ENCODE measurements at places on chromosomes 3 and 15. TPM values are rescaled to one million over a fixed set of nuclear protein-coding genes. Genes with fewer than 3 reads are reported as not detected.
A peak's percentile ranks its signal among the peaks of the same experiment; 100 is the strongest.

DNA sequence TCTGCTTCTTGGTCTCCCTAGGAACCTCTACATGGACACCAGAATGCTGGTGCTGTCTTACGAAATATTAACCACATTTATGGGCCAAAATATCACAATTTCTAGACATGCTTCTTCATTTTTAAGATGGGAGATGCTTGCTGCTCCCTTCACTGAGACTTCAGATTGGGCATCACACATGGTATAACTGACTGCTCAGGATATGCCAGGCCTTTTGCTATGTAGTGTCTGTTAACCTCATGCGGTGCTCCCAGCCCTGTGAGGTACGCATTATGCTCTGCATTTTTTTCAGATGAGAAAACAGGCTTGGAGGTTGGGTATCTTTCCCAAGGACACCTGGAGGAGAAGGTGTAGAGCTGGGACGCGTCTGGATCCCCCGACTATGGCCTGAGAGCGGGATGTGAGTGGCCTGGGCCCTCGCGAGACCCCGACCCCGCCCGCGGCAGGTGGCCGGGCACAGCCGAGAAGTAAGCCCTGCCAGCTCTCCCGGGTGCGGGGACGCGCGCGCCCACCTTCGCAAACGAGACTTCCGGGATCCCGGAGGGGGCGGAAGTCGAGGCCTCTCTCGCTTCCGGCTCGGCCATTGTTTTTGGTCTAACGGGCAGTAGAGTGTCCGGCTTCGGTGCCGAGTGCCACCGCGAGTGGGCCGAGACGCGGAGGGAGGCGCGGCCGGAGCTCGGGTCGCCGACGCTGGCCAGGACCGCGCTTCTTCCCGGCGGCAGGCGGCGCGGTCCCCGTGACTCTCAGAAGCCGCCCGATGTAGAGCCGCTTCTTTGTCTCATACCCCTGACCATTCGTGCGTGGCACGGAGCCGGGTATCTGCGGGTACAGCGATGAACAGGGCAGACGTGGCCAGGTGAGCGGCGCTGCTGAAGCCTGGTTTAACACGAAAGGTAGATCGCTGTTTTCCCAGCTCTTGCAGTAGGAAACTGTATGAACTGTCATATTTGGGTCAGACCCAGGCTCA is at the start of gene ZKSCAN7:
Gene ZKSCAN7 (plus strand): TSS at position 568 of the 967 bp plus-strand sequence. CDS start 1,855 bp downstream, outside the sequence.
- peak; percentile 45 for DNase-seq

The LRRC58 gene
- 6.9 TPM for total RNA-seq

The MYRIP gene
- total RNA-seq: 5.7 TPM

DNA sequence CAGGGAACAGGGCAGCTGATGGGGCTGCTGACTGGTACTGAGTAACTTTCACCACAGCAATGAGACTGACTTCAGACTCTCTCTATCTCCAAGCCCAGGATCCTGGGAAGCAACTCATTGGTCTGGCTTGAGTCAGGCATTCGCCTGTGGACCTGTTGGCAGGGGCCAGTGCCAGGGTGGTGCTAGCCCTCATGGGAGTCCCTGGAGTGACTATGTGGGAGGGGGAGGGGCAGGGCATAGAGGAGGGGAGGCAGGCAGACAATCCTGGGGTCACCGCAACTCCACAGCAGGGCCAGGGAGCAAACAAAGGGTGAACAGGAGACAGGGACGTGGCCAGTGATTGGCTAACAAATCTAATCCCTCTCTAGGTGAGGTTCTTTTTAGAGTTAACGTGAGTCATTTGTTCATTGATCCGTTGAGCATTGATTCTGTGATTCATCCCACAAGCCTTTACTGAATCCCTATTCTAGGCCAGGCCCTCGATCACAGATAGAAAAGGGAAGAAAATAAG is 71.8 kb downstream of the CEMIP start:
- DNase-seq: no peak

The SEMA3F gene
- 16.1 TPM for total RNA-seq

The LRRK1 gene
- total RNA-seq: 4.4 TPM

GRCh38 chr3:115186351-115187148 is 39.5 kb upstream of the ZBTB20 start:
- no peak for DNase-seq

DNA sequence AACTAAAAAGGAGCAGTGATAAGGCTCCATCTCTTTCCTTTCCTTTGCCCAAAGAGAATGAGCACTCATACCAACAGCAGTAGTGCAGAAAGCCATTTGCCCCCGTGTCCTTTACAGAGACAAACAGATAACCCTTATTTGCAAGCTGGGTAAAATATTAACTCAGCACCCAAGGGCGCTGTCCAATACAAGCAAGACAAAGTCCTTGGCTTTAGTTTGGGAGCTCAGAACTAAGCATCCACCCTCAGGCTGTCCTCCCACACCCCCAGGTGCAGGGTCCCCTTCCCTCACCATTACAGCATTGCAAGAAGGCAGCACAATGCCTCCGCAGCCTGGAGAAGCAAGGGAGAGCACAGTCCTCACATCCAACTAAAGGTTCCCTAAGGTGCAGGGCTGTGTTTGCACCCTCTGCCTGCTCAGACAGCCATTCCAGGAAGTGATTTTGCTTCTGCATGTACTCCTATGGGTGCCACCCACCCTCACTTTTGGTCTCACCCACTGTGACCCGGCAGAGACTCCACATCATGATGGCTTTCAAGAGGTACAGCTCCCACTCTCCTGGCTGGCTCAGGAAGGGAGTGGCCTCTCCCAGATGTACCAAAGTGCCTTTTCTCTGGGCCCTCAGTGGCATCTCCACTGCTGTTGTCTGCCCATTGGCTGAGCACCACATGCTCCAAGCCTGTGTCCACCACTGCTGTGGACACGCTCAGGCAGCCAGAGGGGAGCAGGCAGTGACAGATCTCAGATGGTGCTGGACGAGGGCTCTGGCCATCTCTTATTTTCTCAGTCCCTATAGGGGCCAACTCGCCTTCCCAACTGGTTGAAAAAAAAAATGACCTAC is 34.1 kb upstream of the HES1 start:
- no peak for DNase-seq

- no peak for DNase-seq
These were observed 64.8 kb downstream of the FAM43A start for GRCh38 chr3:194750491-194750828.

DNA sequence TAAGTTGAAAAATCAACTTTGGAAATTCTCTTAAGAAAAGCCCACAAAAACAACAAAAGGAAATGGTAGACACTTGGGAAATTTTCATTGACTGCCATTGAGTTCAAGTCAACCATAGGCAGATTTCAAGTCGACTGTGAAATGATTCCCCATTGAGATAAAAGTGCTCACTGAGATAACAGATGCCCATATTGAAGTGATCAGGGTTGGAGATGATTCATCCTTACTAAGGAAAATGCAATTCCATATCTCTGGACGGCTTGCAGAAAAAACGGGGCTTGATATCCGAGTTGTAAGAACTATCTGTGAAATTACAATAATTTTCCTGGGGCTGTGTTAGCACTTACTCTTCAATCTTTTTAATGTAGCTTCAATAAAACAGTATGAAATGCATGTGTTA is 373.1 kb upstream of the THRB start:
- DNase-seq: no peak

The FOXB1 gene
- not detected for total RNA-seq

- DNase-seq: no peak
These were observed 98.4 kb downstream of the IQSEC1 start for GRCh38 chr3:12974819-12975218.

The SCAP gene
- 34.9 TPM for total RNA-seq

DNA sequence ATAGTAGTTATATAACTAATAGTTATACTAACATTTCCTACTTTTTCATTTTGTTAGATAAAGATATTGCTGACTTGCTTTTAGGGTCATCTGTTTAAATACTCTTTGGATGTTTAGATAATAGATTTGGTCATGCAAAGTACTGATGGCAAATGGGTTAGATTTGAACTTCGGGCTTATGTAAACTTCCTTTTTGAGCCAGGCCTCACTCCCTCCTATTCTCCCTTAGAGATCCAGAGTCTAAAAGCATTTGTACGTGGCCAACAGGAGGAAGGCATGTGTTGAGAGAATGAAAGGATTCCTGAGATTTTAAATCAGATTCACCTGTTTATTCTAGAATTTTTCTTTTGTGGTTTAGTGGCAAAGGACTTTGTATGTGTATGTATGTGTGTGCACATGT is 106.4 kb upstream of the GBE1 start:
- no peak for DNase-seq

The GPR160 gene
- 1.7 TPM for total RNA-seq

GRCh38 chr15:85100186-85100937 is 118.7 kb downstream of the PDE8A start:
- peak; percentile 35 for DNase-seq

The MAGI1 gene
- 76.4 TPM for total RNA-seq

DNA sequence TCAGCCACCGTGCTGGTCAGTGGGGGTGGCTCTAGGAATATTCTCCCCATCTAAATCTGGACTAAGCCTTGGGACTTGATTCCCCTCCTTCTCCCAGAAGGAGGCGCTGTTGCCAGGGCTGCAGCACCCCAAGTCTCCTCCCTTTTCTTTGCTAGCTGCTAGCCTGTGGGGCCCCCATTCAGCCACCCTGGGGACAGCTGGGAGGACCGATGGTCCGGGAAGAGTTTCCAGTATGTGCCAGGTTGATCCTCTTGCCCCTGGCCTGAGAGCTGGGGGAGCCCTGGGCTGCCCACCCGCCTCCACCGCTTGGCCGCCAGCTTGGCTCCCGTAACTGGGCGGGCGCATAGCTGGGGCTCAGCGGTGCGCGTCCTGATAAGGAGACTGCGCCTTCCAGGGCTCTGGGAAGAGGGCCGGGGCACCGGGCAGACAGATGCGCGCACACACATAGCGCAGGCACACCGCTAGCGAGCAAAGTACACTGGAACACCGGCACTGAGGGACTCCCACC is 4.2 kb downstream of the SMAD6 start:
- peak; percentile 73 for DNase-seq

DNA sequence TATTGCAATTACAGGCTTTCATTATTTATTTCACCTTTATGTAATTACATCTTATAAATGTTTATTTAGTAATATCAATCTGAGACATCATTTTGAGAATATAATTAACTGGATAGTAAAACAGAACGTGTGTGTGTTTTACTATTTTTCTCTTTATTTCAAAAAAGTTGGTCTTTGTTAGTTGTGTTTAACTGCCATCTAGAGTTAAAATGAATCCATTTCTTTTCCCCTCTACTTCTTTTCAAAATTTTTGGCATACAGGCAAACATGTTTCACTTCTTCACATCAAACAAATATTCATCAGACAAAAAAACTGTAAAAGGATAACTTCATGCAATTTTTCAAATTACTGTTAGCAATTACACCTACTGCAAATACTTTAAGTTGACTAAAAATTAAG is 61.1 kb downstream of the FEZF2 start:
- DNase-seq: no peak

GRCh38 chr15:101675796-101676582 is 23.8 kb upstream of the TM2D3 start:
- peak; percentile 21 for DNase-seq

The ANKUB1 gene
- not detected for total RNA-seq

The SLC25A36 gene
- total RNA-seq: 29.8 TPM

- no peak for DNase-seq
These were observed 165.3 kb upstream of the TBL1XR1 start for GRCh38 chr3:177362626-177363025.

DNA sequence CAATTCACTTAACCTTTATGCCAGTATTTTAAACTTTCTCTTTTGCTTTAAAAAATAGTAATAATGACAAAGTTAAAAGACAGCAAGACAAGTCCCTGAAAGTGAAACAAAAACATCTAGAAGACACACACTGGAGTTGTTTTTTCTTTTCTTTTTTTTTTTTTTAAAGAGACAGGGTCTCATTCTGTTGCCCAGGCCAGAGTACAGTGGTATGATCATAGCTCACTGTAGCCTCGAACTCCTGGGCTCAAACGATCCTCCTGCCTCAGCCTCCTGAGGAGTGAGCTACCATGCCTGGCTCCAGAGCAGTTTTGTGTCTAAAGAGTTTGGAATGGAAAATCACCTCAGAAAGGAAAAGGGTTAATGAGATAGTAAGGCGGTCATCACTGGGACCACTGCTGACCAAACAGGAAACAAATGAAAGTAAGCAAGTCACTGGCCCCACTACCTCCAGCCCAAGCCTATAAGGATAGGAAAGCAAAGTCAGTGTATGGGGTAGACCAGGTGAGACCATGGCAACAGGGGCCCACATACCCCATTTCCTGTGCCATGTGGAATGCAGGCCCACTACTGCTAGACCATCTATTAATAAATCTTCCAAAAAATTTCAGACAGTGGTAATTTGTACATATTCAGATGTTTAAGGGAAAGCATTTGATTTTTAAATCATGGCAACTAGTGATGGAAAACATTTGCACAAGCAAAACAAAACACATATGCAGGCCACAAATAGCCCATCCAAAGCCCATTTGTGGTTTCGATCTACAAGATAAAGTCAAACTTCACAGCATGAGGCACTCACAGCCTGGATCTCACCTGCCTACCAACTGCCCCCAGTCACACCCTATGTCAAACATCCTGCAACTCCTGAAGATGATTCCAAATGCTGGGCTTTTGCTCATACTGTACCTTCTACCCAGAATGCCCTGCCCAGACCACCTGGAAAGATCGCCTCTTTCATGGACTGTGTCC is 62.6 kb downstream of the OSBPL10 start:
- peak; percentile 34 for DNase-seq

DNA sequence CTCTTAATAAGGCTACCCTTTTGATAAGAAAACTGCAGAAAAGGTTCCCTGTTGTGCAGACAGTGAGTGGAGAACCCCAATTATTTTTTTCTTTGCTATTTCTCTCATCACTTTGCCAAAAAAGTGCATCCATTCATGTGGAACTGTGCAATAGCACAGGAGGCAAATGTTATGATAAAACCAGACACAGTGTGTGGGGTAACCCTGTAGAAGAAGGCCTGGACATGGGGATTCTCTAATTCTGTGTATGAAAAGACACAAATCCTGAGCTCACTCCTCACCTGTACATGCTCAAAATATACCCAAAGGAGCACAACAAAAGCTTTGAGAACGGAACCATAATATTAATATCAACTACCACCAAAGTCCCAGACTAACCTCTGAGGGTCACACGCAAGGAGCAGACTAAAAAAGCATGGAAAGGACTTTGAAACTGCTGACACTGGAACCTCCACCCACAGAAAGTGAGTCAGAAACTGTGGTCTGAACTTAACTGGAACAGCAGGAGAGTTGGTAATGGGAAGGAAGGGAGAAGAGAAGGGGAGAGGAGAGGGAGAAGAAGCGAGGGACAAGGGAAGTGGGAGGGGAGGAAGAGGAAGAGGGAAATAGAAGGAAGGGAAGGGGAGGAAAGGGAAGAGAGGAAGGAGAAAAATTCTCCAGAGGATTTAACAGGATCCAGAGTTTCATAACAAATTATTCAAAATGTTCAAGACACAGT is 299.9 kb downstream of the TBC1D5 start:
- no peak for DNase-seq

DNA sequence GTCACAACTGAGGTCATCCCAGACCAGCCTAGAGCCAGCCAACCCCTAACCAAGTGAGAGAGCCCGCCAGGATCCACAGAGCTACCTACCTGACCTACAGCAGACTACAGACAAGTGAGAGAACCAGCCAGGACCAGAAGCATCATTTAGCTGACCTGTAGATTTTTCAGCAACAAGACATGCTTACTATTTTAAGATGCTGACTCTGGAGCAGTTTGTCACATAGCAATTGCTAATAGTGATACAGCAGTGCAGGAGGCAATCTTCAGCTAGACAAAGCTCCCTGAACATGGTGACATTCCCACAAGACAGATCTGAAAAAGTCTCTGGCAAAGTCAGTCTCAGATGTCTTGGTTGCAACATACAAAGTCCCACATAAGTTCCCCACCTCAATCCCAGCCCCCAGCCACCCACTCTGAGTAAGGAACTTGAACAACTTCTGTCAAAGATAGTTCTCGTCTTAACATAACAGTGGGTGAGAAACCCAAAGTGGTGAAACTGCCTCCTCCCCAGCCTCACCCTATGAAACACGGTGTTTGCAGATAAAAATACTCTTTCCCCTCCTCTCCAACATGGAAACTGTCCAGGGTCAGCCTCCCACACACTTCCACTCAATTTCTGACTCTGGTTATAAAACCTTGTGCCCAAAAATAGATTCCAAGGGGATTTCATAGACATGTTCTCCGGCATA is 120.3 kb upstream of the SLC6A11 start:
- no peak for DNase-seq
